ENCODE measurements at places on chromosomes 4 and X.

DNA sequence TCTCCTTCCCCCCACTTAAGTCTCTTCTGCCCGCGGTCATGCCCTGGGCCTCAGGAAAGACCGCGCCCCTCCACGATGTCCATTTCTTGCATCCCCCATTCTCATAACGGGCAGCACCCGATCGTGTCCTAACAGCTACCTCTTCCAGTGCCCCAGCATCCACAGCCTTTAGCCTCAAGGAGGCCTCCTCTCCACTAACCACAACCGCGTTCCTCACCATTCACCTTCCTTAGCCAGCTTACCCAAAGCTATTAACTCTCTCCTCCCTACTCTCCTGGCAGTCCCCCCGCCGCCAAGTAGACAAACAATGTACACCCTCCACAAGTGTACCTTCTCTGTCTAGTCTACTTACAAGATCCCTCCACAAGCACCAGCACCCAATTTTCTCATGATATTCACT is 58.6 kb upstream of the PAGE5 start:
- DNase-seq: no peak

DNA sequence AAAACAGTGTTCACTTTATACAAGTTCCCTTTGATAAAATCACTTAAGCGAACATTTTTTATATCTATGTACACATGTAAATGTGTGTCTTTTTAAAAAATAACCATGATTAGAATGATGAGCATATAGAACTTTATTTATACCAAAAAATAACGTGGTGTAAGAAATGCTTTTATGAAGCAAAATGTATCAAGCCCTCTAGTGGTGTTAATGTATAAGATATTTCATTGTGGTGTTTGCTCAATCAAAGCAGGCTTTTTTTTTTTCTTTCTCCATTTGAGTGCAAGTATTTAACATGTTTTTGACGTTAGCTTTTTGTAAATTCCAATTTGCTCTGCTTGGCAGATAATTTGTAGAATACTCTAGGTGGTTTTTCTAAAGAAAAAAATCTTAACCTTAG is 2092.4 kb upstream of the TENM3 start:
- DNase-seq: no peak

DNA sequence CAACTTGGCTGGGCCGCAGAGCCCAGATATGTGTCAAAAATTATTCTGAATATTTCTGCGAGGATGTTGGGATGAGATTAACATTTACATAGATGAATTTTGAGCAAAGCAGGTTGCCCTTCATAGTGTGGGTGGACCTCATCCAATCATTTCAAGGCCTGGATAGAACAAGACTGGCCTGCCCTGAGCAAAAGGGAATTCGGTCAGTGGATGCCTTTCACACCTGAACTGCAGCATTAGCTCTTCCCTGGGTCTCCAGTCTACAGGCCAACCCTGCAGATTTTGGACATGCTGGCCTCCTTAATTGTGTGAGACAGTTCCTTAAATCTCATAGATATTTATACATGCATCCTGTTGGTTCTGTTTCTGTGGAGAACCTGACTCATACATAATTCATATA is 32.4 kb upstream of the SLC10A4 start:
- no peak for DNase-seq

DNA sequence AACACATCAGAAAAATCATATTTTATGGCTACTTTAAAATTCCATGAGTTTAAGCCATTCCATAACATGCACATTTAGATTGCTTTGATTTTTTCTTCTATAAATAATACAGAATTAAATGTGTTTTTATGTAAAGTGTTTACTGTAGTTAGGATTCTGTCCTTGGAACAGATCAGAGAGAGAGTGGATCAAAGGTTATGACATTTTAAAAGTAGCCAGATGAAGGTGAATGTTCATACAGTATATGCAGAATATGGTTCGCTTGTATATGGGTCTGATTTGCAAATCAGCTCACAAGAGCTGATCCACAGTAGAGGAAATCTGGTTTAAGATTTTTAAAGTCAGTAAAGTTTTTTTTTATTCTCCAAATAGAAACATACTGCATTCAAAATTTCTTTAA is 7.2 kb upstream of the PALLD start:
- DNase-seq: no peak

DNA sequence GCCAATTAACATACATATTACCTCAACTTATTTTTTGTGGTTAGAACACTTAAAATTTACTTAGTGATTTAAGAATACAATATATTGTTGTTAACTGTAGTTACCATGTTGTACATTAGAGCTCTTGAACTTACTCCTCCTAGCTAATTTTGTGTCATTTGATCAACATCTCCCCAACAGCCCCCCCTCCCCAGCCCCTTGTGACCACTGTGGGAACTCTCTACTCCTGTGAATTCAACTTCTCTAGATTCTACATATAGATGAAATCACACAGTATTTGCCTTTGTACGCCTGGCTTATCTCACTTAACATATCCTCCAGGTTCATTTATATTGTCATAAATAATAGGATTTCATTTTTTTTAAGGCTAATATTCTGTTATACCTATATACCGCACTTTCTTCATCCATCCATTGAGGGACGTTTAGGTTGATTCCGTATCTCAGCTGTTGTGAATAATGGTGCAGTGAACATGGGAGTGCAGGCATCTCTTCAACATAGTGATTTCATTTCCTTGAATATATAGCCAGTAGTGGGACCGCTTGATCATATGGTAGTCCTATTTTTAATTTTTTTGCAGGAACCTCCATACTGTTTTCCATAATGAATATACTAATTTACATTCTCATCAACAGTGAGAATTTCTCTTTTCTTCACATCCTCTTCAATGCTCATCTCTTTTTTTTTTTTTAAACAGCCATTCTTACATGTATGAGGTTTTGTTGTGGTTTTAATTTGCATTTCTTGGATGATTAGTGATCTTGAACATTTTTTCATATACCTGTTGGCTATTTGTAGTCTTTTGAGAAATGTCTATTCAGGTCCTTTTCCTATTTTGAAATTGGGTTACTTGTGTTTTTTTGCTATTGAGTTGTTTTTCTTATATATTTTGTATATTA is 66.8 kb downstream of the RAPGEF2 start:
- no peak for DNase-seq
